ENCODE measurements at places on chromosomes 3 and 15.

GRCh38 chr3:59839810-59840515 lies 790.1 kb upstream of the CFAP20DC start:
- no peak for DNase-seq

DNA sequence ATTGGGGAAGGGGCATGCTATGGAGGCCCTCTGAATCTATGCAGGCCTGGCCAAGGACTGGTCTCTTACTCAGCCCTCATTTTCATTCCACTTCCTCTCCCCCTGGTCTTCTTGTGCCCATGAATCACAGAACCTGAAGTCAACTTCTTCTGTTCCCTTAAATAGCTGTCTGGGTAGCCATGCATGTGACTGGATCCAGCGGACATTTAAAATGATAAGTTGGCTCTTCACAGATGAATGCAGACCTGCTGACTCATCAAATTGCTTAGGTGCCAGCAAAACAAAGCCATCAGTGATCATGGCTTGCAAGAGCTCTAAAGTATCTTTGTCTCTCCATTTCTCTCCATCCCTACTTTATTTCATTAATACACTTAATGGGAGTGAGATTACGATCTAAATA lies 90.1 kb upstream of the CADPS start:
- no peak for DNase-seq

- DNase-seq, result no peak
Measured at GRCh38 chr3:138901567-138901966, 45.4 kb downstream of the FOXL2 start.

DNA sequence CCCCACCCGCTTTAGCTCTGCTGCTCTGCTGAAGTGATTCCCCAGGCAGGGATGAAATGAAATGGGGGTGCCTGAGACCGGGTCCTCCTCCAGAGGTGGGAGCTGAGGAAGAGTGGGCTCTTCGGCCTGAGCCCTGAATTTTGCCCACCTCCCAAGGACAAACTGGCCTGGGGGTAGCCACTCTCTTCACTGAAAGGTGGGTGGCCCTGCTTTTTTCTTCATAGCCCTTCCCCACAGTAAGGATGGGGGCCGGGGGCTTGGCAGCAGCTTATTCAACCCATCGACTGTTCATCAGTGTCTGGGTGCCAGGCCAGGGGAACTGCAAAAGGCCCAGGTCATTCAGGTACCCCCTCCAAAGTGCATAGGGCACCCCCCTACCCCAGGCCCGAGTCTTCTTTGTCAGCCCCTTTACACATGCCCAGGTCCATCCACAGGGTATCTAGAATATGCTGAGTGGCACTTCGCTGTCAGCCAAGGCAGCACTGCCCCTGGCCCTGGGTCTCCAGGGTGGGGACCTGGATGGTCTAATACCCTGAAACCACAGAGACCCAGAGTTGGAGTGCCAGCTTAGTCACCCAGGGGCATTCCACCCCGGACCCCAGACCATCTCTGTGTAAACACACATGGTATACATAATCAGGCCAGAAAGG lies 7.9 kb downstream of the SCN5A start:
- no peak for DNase-seq

- no peak for DNase-seq
Measured at GRCh38 chr3:13349823-13350222, 70.3 kb downstream of the NUP210 start.

DNA sequence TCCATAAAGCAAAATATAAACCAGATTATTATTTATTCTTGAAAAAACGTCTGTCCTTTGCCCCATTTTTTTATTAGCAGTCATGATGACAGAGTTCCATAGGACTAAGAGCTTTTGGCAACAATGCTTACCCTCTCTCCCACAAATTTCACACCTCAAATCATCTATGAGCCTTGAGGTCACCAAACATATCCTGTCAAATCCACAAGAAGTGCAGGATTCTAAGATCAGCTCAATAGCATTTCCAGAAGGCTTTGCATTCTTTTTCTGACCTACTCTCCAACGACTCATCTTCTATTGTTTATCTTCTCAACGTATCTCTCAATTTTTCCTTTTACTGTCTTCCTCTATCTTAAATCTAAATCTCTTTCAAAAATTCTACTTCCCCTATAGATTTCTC lies 619.1 kb upstream of the BCHE start:
- DNase-seq, result no peak

DNA sequence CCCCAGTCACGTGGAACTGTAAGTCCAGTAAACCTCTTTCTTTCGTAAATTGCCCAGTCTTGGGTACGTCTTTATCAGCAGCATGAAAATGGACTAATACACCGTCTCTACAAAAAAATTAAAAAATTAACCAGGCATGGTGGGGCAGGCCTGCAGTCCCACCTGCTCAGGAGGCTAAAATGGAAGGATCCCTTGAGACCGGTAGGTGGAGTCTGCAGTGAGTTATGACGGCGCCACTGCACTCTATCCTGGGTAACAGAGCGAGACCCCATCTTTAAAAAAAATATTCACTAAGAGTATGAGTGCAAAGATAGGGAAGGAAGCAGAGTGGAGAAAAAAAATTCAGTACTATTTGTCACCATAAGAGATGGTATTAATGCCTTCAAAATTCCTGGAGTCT lies 25.6 kb downstream of the SEC11A start:
- DNase-seq, result no peak

DNA sequence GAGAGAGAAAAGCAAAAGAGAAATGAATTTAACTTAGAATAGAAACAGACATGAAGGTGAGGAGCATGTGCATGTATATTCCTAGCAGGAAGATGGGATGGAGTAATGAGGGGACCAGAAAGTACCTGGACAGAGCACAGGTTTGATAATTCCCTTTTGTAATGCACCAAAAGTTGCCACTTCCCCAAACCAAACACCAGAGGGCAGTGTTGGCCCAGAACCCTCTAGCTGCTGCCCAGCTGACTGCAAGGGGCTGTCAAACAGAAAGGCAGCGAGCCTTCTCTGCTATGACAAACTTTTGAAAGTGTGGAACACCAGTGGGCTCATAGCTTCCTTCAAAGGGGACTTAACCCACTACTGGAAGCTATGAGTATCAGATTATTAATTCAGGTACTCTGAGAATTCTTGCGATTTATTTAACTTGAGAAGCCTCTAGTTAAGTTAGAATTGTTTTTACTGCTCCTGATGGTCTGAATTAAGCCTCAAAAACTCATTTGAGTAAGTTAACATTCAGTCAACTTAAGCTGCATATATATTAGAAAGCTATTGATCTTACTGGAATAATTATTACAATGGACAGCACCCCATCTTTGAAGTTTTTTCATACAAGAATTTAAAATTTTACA lies 234.9 kb downstream of the NEK10 start:
- peak; percentile 45 for DNase-seq

GRCh38 chr15:70768257-70768883 lies 5.0 kb upstream of the UACA start:
- no peak for DNase-seq
